Immature natural killer cell (primary cell): ENCODE measurements at places on chromosomes 6 and 20. TPM values are rescaled to one million over a fixed set of nuclear protein-coding genes. Genes with fewer than 3 reads are reported as not detected.
A peak's percentile ranks its signal among the peaks of the same experiment; 100 is the strongest.

- no peaks in the 10 kb centered on the region for H3K27me3 ChIP-seq
- H3K36me3 ChIP-seq = no peaks in the 10 kb centered on the region
- no peaks in the 10 kb centered on the region for H3K4me1 ChIP-seq
- no peak overlapping the region for H3K27ac ChIP-seq
- H3K4me3 ChIP-seq = no peak overlapping the region
Observed at GRCh38 chr6:150835620-150836019, 29.9 kb upstream of the MTHFD1L start.

- H3K4me3 ChIP-seq = no peak overlapping the region
- H3K27me3 ChIP-seq = no peaks in the 10 kb centered on the region
- H3K36me3 ChIP-seq = no peaks in the 10 kb centered on the region
- H3K4me1 ChIP-seq = no peaks in the 10 kb centered on the region
- DNase-seq = no peak
- H3K27ac ChIP-seq = no peak overlapping the region
Observed at GRCh38 chr6:141988954-141989705, 143.6 kb upstream of the GJE1 start.

DNA sequence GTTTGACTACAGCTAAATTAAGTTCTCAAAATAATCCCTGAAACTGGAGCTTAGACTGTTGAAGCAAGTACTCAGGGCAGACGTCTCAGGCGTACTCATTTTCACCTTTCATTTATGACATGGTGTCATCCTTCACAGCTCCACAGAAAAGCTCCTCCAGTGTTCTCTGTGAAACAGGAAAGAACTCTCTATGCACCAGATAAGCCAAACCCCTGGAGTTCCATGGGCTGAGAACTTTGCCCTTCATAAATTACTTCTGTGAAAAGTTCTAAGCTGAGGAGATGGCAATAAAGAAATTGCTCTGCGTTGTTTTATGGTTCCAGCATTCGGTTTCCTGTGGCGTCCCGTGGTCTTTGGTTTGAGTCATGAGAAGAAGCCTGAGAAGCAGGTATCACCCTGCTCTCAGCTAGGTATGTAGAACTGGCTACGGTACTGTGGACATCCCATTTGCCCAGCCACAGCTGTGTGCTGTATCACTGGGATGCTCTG, 20.2 kb upstream of the RREB1 start:
- H3K27me3 ChIP-seq = peaks cover 2% of the 10 kb centered on the region
- H3K4me1 ChIP-seq = peaks cover 27% of the 10 kb centered on the region
- DNase-seq = no peak
- H3K36me3 ChIP-seq = no peaks in the 10 kb centered on the region
- H3K27ac ChIP-seq = peak overlapping the region; percentile 91

DNA sequence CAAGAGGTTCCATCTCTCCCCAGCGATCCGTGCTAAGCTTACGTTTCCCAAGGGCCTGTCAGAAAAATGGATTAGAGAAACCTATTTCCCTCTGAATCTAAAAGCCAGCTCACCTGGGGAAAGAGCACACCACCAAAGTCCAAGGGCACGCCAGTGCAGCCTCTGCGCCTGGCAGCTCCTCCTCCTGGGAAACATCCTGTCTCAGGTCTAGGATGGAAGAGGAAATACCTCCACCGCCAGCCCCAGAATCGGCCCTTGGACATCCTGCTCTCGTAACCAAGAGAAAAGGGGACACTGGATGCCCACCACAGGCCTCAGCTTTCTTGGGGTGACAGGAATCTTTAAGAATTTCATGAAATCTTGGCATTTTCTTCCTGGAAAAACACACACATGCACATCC, 18.7 kb downstream of the RAMACL start:
- DNase-seq = no peak
- peaks cover 3% of the 10 kb centered on the region for H3K27me3 ChIP-seq
- no peaks in the 10 kb centered on the region for H3K4me1 ChIP-seq
- no peaks in the 10 kb centered on the region for H3K36me3 ChIP-seq

DNA sequence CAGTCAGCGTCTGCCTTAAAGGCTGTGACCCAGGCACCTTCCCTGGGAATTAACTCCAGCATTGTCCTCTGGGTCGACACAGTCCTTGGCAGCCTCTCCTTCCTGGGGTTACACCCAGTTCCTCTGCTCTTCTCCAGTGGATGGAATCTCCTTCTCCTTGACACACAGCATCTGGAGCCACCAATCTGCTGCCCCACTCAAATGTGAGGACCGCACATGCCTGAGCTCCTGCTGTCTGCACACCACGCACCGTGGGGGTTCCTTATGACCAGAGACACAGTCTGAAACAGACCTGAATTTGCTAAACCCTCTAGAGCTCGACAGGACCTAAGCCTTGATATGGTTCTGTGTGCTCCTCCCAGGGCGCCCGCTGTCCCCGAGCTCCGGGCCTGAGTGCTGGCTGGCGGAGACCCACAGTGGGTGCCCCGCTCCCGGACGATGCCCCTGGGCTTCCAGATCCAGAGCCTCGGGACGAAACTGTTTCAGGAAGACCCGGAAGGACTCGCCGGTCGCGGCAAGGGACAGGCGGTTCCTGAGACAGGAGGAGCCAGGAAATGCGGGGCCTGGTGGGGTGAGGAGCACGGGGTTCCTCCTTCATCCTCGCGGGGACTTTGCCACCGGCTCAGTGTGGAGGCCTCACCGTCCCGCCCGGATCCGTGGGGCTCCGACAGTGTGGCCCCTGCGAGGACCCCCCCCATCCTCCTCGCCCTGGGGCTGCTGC, 2.5 kb upstream of the RAET1G start:
- H3K4me1 ChIP-seq = peaks cover 16% of the 10 kb centered on the region
- no peaks in the 10 kb centered on the region for H3K36me3 ChIP-seq
- H3K4me3 ChIP-seq = no peak overlapping the region
- peaks cover 59% of the 10 kb centered on the region for H3K27me3 ChIP-seq

- DNase-seq = no peak
- H3K27ac ChIP-seq = no peak overlapping the region
- peaks cover 9% of the 10 kb centered on the region for H3K27me3 ChIP-seq
- no peaks in the 10 kb centered on the region for H3K36me3 ChIP-seq
- no peak overlapping the region for H3K4me3 ChIP-seq
Observed at GRCh38 chr20:46291401-46291800, 16.9 kb downstream of the CDH22 start.

- H3K4me3 ChIP-seq = no peak overlapping the region
- peaks cover 2% of the 10 kb centered on the region for H3K27me3 ChIP-seq
- H3K36me3 ChIP-seq = no peaks in the 10 kb centered on the region
Observed at GRCh38 chr6:167572841-167573271, 248.0 kb downstream of the TTLL2 start.

- H3K36me3 ChIP-seq = no peaks in the 10 kb centered on the region
- no peak overlapping the region for H3K27ac ChIP-seq
- no peaks in the 10 kb centered on the region for H3K27me3 ChIP-seq
- DNase-seq = no peak
- H3K4me3 ChIP-seq = no peak overlapping the region
Observed at GRCh38 chr20:15200147-15200565, 862.7 kb upstream of the FLRT3 start.

GRCh38 chr6:89270951-89271721, 44.0 kb downstream of the GABRR2 start:
- DNase-seq = no peak
- no peak overlapping the region for H3K4me3 ChIP-seq
- no peaks in the 10 kb centered on the region for H3K36me3 ChIP-seq
- H3K27ac ChIP-seq = no peak overlapping the region
- peaks cover 2% of the 10 kb centered on the region for H3K27me3 ChIP-seq

DNA sequence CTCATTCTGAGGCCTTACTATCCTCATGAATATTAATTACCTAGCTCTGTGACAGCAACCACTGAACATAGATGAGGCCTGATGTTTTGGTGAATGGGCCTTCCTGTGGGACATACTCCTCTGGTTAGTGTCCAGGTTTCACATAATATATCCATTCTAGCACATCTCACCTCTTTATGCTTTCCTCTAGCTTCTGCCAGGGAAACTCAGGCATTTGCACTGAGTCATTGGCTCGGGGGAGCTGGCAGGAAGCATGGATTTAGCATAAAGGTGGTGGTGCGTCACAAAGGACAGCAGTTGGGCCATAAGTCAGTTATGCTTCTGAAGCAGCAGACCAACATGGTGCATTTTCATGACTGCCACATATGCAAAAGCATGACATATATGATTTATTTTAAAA, 37.5 kb upstream of the TMEM170B start:
- DNase-seq = no peak
- peaks cover 14% of the 10 kb centered on the region for H3K4me1 ChIP-seq
- H3K27me3 ChIP-seq = no peaks in the 10 kb centered on the region
- H3K4me3 ChIP-seq = no peak overlapping the region
- H3K27ac ChIP-seq = no peak overlapping the region

GRCh38 chr20:33674294-33675135, at the start of gene NECAB3:
Gene NECAB3, minus strand, starts transcription at chr20:33674428. Its CDS starts 76 bp downstream, at chr20:33674352.
- peak within 1 kb of the TSS; percentile 83 for H3K27ac ChIP-seq
- peak within 1 kb of the TSS; percentile 90 for H3K4me3 ChIP-seq
- H3K27me3 ChIP-seq = peaks cover 2% of the 10 kb centered on the region
- peaks cover 18% of the 10 kb centered on the region for H3K4me1 ChIP-seq
- no peaks in the 10 kb centered on the region for H3K36me3 ChIP-seq

DNA sequence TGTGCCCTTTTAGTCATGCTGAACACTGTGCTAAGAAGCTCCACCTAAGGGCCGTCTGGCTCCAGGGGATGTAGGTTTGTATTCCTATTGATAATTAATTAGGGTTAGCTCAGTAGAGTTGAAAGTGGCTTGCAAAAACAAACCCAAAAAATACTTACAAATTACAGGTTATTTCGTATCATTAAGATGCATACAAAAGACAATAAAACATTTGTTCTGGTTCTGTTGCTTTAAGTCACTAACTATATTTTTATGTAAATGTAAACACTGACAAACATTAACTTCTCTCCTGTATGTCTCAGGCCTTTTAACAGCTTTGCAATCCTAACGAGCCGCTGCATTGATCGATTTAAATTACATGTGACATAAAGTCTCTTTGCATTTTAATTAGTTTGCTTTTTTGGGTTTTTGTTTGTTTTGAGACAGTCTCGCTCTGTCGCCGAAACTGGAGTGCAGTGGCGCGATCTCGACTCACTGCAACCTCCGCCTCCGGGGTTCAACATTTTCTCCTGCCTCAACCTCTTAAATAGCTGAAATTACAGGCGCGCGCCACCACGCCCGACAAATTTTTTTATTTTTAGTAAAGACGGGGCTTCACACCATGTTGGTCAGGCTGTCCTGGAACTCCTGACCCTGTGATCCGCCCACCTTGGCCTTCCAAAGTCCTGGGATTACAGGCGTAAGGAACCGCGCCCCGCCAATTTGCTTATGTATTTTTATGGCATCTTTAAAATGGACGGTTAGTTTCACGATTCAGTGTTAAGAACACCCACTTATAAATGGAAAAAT, 110.9 kb downstream of the HFE start:
- peak overlapping the region; percentile 98 for H3K27ac ChIP-seq
- peak; percentile 33 for DNase-seq
- peak overlapping the region; percentile 99 for H3K4me3 ChIP-seq
- H3K36me3 ChIP-seq = no peaks in the 10 kb centered on the region
- H3K4me1 ChIP-seq = peaks cover 44% of the 10 kb centered on the region
- H3K27me3 ChIP-seq = peaks cover 48% of the 10 kb centered on the region

Gene RIMS4
- not detected for polyA plus RNA-seq

Gene UTRN
- polyA plus RNA-seq = 261 TPM
